ENCODE measurements at places on chromosomes 2 and 18.

DNA sequence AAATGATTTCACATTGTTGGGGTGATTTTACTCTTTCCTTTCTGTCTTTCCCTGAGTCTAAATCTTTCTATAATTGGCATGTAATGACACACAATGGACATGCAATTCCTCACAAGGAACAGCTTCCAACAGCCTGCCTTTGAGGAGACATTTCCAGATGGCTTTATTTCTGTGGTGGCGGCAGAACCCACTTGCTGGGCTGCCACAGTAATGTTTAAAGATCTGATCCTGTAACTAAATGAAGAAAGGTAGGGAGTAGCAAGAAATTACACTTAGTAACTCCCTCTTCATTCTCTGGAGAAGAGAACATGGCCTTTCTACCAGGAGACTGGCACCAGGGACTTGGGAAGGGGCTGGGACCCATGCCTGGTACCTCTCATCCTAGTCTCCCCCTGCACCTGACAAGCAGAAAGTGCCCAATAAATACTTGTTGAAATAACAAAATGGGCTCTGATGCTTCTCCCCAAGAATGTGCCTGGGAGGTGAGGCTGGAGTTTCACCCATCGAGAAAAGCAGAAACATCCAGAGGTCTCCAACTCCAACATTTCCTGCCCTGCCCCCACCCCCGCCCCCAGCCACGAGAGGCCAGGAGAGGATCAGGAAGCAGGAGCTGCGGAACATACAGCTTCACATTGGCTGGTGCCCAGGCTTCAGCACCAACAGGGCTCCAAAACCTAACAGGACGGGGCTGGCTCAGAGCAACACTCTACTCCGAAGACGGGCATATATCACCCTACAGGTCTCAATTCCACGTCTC lies 92.1 kb downstream of the PXDN start:
- no peak for DNase-seq

DNA sequence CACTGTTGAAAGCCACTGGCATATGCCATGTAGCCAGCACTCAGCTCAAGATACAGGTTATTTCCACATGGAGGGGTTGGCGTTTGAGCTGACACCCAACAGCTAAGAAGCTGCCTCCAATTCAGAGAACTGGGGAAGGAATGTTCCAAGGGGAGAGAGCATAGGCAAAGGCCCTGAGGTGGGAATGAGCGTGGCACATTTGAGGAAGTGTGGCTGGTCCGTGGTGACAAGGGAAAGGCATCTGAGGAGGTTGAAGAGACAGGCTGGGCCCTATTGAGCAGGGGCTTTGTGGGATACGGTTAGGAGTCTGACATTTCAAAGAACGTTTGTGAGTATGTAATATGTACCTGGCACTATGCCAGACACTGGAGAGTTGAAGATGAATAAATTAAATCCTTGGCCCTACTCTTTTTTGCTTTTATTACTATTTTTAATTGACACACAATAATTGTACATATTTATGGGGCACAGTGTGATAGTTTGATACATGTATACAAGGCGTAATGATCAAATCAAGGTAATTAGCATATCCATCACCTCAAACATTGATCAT lies 27.6 kb upstream of the TMBIM1 start:
- DNase-seq = no peak

GRCh38 chr2:212832211-212833195 lies 293.9 kb upstream of the ERBB4 start:
- DNase-seq = no peak

DNA sequence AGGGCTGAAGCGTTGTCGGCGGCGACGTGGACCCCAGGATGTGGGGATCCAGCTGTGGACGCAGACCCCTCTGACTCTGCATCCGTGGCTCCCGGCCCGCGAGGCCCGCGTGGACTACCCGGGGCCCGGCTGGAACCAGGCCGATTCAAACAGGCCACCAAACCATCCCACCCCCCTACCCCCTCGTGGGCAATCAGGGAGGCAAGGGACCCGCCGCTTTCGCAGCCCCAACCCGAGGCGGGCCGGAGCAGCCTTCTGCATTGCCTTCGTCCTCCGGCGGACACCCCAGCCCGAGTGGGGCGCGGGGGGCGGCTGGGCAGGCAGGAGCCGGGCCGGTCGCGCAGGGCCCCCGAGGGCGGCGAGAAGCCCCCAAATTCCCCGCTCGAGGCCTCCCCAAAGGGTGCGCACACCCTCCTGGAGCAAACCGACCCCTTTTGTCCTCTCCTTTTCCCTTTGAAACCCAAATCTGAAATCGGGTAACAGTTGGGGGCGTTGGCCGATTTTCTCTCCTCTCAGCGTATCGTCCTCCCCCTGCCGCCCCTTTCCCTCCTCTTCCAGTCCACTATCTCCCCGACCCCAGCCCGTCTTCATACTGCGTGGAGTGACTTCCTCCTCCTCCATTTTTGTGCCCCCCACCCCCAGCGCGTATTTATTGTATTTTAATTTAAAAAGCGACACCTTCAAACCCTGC lies 7.4 kb downstream of the SP9 start:
- DNase-seq = no peak

Data from stimulated activated CD4-positive, alpha-beta T cell treated with anti-CD3 and anti-CD28 coated beads, Interleukin-12 subunit alpha, Interleukin-12 subunit beta, amount 100 ng/mL, for 4 hours (primary cell).